ENCODE measurements at places on chromosomes 1 and 21.

- DNase-seq, result no peak
These were observed 3.0 kb downstream of the TRIM46 start for GRCh38 chr1:155176544-155177071.

DNA sequence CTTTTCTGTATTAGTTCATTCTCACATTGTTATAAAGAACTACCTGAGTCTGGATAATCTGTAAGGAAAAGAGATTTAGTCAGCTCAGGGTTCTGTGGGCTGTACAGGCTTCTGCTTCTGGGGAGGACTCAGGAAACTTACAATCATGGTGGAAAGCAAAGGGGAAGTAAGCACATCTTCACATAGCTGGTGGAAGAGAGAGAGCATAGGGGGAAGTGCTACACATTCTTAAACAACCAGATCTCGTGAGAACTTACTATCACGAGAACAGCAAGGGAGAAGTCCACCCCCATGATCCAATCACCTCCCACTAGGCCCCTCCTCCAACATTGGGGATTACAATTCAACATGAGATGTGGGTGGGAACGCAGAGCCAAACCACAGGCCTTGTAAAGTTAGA is 37.9 kb upstream of the AHCTF1 start:
- no peak for DNase-seq

GRCh38 chr1:246730839-246731238 is 6.6 kb downstream of the SCCPDH start:
- DNase-seq, result no peak

DNA sequence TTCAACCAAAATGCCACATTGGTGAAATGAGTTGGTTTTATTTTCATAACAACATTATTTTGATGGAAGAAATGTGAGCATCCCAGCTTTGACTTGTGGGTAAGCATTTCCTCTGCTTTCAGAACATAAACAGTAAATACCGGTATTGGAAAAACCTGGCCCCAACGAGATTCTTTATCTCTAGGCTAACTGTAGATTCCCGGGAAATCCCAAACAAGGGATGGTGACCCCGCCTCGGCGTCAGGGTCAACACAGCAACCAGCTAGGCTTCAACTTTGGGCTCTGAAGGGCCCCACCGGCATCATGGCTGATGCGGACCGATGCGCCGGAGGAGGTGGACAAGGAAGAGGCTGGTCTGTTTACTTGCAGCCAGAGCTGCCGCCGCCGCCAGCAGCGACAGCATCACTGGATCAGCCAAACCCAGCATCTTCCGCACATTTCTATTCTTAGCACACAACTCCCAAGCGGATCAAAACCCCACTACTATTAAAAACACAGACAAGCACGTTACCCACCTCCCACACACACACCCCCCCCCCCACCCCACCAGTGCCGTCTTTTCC is 1.1 kb downstream of the AKT3 start:
- DNase-seq, result peak; percentile 29

DNA sequence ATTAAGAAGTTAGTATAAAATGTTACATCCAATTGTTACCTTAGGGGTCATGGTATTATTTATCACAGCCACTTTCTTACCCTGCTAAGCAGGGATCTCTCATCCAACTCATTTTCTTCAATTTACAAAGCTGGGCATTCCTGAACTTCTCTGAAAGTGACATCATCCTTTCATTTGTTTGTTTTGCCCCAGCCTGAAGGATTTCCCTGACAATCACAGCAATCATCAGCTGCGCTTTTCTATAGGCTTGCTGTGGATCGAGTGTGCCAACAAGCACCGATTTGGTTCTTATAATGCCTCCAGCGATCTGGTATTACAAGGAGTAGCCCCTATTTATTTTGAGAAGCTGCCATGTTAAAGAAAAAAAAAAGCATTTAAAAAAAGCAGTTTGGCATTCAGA is 240.2 kb downstream of the USH2A start:
- DNase-seq, result no peak

DNA sequence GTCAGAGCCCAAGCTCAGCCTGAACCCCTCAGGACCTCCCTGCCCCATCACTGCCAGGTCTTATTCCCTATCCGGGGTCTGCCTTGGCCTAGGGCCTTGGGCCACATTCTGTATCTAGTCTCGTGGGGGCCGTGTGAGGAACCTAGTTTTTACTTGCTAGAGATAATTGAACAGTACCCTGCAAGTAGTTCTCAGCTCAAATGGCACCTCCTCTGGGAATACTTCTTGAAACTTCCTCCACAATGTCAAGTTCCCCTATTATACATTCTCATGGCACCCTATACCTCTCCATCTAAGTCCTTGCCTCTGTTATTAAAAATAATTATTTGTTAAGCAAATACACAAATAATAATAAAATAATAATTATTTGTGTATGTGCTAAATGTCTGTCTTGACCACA is 32.9 kb upstream of the CSF1 start:
- DNase-seq, result no peak

GRCh38 chr1:180252638-180253536 is 22.8 kb downstream of the LHX4 start:
- peak; percentile 14 for DNase-seq

DNA sequence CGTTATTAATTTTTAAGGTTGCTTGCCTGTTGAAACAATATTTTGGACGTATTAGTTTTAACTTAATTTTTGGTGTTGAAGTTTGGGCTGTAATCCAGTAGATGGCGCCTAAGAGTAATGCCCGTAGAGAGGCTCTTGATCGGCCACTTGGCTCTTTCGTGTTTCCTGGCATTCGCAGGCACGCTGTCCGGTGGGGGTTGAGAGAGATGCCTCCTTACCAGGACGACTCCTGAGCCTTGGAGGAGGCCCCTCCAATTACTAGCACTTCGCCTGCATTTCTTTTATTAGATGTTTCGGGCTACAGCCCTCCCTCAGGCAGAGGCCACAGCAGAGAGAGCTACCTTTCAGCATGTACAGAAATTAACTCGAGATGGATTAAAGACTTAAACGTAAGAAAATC is 12.0 kb downstream of the OR2M4 start:
- peak; percentile 2 for DNase-seq

DNA sequence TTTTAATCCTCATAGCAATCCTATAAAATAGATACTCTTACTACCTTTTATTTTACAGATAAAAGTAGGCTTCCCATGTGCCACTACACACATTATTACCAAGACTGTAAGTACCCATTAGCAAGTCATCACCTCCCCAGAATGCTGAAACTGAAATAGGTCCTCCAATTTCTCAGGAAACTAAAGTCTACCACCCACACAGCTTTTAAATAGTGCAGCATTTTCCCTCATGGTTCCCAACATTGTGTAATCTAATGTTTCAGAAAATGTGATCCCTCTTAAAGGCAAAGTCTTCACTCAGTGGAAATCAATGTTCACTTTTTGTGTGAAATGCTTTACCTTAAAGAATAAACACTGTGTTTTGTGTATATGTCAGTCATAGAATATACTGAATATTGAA is 356.5 kb downstream of the GPATCH2 start:
- no peak for DNase-seq

DNA sequence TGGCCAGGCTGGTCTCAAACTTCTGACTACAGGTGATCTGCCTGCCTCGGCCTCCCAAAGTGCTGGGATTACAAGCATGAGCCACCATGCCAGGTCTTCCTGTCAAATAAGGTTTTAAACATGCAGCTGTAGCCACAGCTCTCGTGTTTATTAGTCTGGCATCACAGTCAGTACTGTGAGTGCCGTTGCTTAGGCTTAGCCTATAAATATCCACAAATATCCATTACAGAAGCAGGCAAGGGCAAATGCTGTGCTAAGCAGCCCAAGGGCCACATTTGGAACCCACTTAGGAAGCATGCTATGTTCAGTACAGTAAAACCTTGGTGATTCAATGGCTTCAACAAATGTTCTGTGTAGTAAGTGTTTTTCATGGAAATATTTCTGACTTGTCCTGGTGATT is 75.9 kb downstream of the KIF1B start:
- no peak for DNase-seq

DNA sequence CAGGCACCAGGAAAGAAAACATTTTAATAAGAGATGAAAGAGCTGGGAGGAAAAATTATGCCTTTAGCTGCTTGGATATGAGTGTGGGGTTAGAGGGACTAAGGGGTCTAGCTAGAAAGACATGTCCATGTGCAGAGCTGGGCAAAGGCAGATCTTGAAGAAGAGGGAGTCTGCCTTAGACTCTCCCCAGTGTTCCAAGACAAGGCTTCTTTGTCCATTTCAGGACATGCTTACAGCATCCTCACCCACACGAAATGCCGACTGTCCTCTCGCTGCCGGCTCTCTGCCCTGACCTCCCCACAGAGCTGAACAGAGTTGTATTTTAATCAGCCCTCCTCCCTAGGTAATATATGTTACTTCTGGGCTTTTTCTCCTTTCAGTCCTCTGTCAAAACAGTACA is 100.7 kb upstream of the ATP1B1 start:
- no peak for DNase-seq

- peak; percentile 50 for DNase-seq
These were observed 54.5 kb downstream of the PCNX2 start for GRCh38 chr1:233240829-233241682.

DNA sequence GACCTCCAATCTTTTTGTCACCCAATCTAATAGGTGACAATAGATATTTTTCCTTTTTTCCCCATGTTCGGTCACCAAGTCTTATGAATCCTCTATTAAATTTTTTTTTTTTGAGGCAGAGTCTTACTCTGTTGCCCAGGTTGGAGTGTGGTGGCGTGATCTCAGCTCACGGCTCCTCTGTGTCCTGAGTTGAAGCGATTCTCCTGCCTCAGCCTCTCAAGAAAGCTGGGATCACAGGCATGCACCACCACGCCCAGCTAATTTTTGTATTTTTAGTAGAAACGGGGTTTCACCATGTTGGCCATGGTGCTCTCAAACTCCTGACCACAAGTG is 42.5 kb upstream of the MTF1 start:
- no peak for DNase-seq

GRCh38 chr1:94821636-94822305 is 1.6 kb downstream of the SLC44A3 start:
- no peak for DNase-seq
